Astrocyte of the cerebellum (primary cell): ENCODE measurements at places on chromosomes 1 and 21.

GRCh38 chr1:21756393-21757089 is 26.4 kb downstream of the USP48 start:
- DNase-seq, result no peak

GRCh38 chr1:145982010-145982723 is 14.2 kb downstream of the TXNIP start:
- no peak for DNase-seq

DNA sequence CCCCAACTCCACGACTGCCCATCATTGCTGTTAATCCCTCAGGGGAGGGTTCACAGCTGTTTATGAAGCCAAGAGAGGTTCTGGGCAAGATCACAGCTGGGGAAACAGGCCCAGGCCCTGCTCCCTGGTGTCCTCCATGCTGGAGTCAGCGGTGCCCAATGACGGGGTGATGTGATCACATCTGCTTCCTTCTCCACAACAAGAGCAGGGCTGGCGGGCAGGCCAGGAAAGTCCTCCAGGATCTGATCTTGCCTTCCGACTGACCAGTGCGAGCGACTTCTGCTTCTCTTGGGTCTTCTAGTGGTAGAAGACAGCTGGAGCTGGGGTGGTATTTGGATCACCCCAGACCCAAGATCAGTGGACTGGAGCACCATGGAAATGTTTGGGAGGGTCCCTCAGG is 951 bp upstream of the LINGO4 start:
- no peak for DNase-seq

- DNase-seq, result no peak
Observed at GRCh38 chr21:29196670-29197191, 66.3 kb downstream of the MAP3K7CL start.

GRCh38 chr21:44083631-44084291 is 23.4 kb upstream of the PWP2 start:
- DNase-seq, result no peak

DNA sequence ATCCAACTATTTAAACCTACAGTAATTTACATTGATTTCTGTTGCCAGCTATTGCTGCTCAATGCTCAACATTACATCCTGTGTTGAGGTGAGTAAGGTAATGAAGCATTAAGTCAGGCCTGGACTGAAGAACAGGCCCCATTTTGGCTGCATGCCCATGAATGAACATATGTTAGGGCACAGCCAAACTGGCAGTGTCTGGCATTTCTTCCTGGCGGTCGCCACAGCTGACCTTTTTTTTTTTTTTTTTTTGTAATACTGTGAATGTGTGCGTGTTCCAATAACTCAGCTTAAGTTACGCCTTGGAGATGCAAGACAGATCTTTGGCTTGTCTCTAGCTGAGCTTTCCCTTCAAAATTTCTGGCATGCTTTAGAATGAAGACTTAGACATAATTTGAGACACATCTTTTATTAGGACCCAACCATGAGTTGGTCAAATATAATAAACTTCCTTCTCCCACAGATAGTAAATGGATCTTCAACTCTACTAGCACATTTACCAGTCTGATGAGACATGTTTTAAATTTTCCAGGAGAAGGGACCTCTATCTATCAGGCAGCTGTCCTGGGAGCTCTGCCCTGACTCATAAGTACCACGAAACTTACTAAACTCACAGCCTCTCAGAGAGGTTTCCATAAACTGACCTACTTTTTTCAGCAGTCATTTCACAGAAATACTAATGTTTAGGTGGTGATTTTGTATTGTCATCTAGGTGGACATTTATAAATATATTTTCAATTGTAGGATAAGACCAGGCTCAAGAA is 341.1 kb upstream of the RUNX1 start:
- no peak for DNase-seq

DNA sequence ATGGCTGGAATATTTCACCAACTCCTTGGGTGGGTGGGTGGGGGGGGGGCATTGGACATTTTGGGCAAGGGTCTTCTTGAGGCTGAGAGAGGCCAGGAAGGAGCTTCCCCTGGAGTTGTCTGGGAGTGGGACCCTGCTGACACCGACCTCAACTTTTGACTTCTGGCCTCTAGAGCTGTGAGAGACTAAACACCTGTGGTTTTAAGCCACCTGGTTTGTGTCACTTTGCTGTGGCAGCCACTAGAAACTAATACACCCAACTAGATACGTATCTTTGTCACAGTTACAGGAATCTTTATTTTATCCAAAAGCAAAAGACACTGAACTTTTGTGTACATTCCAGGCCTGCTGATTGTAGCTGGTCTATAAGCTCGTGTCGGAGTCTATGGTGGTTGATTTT is 9.9 kb upstream of the RIPK4 start:
- DNase-seq, result no peak

DNA sequence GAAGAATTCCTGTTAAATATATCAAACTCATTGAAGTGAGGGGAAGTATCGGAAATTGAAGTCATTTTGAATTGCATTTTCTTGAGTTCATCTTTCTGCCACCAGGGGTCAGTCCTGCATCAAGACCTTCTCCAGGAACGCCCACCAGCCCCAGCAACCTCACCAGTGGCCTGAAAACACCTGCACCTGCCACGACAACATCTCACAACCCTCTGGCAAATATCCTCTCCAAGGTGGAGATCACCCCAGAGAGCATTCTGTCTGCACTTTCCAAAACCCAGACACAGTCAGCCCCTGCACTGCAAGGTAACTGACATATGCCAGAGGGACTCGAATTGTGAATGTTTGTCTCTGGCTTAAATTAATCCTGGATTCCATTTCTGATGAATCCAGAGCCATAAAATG is 22.8 kb upstream of the TARS2 start:
- peak; percentile 51 for DNase-seq

DNA sequence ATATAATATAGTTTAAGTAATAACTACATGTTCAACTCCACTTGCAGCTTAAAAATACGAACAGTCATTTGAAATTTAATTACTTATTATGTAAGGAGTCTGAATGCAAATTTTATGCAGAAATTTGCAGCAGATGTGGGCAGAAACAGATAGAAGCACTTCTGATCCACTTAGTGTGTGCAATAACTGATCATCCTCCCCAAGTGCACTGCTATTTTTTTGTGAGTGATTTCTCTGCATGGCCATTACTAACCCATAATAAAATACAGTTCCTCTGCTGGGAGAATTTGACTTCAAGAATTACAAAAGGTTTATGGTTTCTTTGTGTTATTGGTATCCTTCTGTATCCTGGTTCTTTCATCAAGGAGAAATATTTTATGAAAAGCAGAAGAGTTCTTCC is 611.5 kb upstream of the RGS18 start:
- DNase-seq, result no peak

- DNase-seq, result no peak
Observed at GRCh38 chr21:46117586-46118315, 19.8 kb downstream of the COL6A2 start.

DNA sequence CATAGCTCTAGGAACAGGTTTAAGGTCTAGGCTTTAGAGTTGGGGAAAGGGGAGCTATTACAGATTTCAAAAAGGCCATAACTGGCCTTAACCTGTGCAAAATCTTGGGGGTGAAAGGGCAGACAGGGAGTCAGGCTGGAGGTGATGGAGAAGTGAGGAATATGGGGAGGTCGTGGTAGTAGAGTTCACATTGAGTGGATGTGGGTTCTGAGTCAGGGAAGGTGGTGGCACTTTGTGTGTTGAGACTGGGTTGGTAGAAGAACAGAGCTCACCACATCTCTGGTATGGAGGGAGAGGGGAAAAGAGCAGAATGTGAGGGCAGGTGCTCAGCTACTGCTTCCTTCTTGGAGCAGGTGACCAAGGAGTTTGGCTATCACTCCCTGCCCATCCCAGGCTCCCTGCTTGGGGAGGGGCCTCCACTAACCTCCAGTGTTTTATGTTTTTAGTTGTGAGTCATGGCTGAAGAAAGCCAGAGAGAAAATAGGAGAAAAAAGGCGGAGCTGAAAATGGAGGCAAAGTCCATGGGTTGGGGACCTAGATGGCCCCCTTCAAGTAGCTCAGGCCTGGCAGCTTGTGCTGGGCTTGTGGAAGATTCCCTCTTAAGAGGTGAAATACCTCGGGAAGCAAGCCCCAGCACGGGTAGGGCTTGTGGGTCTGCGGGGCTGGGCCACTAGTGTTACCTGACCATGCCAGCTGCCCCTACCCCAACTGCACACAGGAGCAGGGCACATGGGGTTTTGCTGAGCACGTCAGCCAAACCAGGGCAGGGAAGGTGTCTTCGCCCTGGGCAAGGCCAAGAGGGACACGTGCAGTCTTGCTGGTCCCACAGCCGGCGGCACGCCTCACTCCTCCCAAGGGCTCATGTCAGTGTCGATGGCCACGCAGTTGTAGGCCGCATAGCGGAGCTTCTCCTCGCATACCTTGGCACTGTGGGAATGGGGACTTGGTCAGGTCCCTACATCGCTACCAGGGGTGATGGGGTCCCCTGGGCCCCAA is 8.2 kb downstream of the HECTD3 start:
- no peak for DNase-seq

DNA sequence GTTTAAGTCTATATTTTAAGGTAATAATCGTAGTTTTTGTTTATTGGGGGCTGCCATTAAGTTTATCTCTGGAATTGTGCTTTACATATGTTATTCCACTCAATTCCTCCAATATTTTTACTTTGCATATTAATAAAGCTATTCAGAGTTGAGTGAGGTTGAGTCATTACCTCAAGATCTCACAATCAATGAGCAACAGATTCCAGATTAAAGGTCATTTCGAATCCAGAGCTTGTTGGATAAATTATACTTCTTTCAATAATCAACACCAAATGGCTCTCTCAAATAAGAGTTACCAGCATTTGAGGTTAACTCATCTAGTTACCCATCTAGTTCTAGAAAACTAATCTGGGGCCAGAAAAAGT is 16.7 kb downstream of the RGS4 start:
- no peak for DNase-seq

DNA sequence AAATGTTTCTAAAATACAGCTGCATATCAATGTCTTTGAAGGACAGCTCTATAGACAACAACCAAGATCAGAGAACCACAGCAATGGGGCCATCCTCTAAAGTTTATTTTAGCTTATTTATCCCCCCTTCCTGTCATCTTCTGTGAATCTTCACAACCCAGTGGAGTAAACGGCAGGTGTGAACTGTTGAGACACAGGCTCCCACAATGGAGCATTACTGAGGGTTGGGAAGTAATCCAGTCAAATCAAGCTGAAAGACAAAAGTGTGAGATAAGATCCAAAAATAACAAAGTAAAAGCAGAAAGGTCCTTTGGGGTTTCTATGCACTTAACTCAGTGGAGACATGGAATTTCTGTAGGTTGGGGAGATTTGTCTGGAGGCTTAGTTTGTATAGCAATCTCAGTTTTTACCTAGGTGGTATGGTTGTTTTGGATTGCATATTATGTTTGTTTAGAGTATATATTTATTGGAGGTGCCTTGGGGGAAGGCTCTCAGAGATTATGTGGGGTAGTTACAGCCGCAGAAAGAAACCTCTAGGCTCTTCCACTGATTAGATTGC is 286.9 kb upstream of the ADGRL2 start:
- no peak for DNase-seq
